MCF 10A (cell line): ENCODE measurements at places on chromosomes 5 and 9. TPM values are rescaled to one million over a fixed set of nuclear protein-coding genes. Genes with fewer than 3 reads are reported as not detected.

DNA sequence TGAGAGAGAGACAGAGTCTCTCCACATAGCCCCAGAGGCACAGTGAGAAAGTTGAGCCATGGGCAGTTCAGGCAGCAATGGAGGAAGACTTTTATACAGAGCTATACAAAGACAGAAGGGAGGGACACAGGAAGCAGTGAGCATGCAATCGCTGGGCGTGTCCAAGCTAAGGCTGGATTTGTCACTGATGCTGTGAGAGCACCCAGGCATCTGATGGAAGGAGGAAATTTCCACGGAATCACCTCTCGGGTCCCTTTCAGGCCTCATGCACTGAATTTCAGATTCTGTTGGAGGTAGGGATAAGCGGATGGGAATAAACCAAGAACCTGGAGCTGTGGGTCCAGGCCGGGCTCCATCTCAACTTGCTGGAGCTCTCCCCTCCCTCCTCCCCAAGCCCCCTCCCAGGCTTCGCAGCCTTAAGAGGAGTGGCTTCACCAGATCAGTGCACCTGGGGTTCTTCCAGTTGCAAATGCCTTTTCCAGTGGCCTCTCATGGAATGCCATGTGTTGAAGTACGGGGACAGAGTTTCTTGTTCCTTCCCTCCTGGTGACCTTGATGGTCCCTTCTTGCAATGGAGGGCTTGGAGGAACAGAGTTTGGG is 114.8 kb upstream of the ALDH1B1 start:
- H3K27me3 ChIP-seq = peaks cover 24% of the 10 kb centered on the region
- H3K36me3 ChIP-seq = no peaks in the 10 kb centered on the region
- no peaks in the 10 kb centered on the region for H3K4me1 ChIP-seq
- DNase-seq = no peak

DNA sequence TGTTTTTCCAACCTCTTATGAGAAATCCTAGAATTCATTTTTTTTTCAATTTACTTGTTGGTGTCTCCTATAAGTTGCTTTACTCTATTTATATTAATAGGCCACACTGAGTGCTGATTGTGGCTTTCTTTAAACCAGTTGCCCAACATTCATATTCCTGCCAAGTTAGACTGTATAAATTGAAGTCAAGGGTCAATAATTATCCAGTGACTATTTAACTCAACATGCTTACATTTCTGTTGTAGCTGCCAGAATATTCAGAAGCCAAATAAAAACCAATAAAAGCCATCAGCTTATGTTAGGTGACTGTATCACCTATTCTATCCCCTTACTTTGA is 169.0 kb downstream of the PTPRD start:
- H3K27me3 ChIP-seq = peaks cover 85% of the 10 kb centered on the region
- DNase-seq = no peak
- H3K4me3 ChIP-seq = no peak overlapping the region
- no peaks in the 10 kb centered on the region for H3K4me1 ChIP-seq
- H3K36me3 ChIP-seq = no peaks in the 10 kb centered on the region

DNA sequence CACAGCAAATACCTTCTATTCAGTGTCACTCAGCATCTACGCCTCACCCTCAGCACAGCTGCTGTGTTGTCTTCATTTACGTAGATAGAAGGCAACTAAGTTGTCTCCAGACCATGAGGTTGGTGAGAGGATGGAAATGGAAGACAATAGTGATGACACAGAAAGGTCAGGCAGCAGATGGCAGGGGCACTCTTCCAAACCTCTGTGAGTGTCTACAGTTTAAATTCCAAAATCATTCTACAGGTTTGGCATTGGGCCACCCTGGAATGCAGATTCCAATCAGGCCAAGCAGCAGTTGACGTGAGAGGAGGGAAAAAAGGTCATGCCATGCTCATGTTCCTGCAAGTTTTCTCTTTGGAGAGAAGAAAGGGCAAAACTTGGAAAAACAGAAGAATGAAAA is 68.7 kb upstream of the ADAMTSL1 start:
- H3K36me3 ChIP-seq = no peaks in the 10 kb centered on the region

GRCh38 chr9:111463048-111463447 is 21.1 kb downstream of the ECPAS start:
- H3K4me3 ChIP-seq = no peak overlapping the region
- H3K36me3 ChIP-seq = peaks cover 11% of the 10 kb centered on the region
- DNase-seq = no peak
- no peak overlapping the region for H3K27ac ChIP-seq
- peaks cover 6% of the 10 kb centered on the region for H3K4me1 ChIP-seq
- H3K27me3 ChIP-seq = no peaks in the 10 kb centered on the region

DNA sequence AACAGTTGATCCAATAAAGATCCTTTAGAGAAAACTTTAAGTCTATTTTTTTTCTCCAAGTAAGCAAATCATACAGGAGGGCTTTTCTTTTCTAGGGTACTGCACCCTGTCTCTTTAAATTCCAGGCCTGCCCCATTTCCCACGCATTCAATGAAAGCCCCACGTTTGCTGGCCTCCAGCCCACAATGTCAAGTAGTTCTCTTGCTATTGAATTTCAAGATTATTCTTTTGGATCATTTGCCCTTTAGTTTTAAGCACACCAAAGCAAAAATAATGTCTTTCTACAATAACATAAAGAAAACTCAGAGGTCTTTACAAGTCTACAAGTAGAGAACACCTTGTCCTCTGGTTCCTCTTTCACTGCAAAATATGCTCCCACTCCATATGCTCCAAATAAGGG is 15.6 kb downstream of the MLLT3 start:
- no peak overlapping the region for H3K27ac ChIP-seq
- peaks cover 58% of the 10 kb centered on the region for H3K27me3 ChIP-seq
- no peak for DNase-seq

DNA sequence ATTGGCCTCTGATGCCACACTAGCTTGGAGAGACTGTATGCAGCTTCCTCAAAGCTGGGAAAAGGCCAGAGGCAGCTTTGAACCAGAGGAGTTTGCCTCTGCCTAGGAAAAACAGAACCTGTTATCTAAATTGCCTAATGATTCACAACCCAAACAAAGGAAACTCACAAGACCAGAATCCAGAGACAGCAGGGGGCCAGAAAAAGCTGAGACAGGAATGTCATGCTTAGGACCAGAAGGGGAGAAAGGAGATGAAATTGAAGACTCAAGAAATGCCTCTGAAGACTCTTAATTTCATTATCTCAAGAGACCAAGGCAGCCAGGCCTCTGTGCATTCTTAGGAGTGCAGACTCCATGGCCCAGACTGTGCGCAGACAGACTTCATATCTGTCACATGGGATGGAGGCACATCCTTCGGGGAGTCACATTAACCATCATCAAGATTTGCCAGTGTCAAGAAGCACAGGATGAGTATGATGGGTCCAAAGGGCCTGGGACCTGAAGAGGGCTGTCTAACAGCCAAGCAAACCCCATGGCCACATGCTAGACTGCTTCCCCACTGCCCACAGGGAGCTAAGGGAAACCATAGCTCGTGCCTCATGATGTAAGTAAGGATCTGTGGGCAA is 57.3 kb downstream of the ARSB start:
- H3K4me1 ChIP-seq = no peaks in the 10 kb centered on the region
- H3K36me3 ChIP-seq = peaks cover 5% of the 10 kb centered on the region
- H3K4me3 ChIP-seq = no peak overlapping the region
- no peak overlapping the region for H3K27ac ChIP-seq
- H3K27me3 ChIP-seq = no peaks in the 10 kb centered on the region
- peak; percentile 5 for DNase-seq

DNA sequence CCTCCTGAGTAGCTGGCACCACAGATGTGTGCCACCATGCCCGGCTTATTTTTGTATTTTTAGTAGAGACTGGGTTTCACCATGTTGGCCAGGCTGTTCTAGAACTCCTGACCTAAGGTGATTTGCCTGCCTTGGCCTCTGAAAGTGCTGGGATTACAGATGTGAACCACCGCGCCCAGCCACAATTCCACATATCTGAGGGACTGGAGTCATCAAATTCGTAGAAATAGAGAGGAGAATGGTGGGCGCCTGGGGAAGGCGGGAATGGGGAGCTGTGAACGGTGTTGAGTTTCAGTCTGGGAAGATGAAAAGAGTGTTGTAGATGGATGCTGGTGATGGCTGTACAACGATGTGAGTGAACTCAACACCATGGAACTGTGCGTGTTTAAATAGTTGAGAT is 1.9 kb upstream of the ABO start:
- no peaks in the 10 kb centered on the region for H3K4me1 ChIP-seq
- H3K36me3 ChIP-seq = no peaks in the 10 kb centered on the region
- no peak for DNase-seq
- no peak overlapping the region for H3K4me3 ChIP-seq
- H3K27ac ChIP-seq = no peak overlapping the region
- H3K27me3 ChIP-seq = peaks cover 12% of the 10 kb centered on the region

DNA sequence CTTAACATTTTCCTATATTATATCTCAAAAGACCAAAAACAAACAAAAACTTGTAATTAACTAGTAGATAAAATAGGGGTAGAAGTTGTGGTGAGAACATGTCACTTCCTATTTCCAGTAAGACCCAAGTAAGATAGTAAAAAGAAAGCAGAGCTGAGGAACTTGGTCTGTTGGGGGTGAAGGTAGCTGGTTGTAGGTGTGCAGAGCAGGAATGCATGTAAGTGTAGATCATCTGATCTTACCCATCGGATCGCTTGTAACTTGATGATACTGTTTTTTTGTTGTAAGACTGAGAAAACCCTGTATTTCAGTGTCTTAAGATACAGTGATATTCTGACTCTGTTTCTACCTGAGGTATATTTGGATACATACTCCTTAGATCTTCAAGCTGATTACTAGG is 5.7 kb downstream of the SRP19 start:
- H3K27me3 ChIP-seq = no peaks in the 10 kb centered on the region
- no peak overlapping the region for H3K27ac ChIP-seq
- H3K4me1 ChIP-seq = peaks cover 13% of the 10 kb centered on the region
- no peak for DNase-seq

- H3K4me3 ChIP-seq = no peak overlapping the region
- H3K27me3 ChIP-seq = no peaks in the 10 kb centered on the region
- DNase-seq = no peak
- H3K27ac ChIP-seq = no peak overlapping the region
- H3K36me3 ChIP-seq = peaks cover 23% of the 10 kb centered on the region
- no peaks in the 10 kb centered on the region for H3K4me1 ChIP-seq
These were observed 31.2 kb downstream of the NANS start for GRCh38 chr9:98087420-98088354.

DNA sequence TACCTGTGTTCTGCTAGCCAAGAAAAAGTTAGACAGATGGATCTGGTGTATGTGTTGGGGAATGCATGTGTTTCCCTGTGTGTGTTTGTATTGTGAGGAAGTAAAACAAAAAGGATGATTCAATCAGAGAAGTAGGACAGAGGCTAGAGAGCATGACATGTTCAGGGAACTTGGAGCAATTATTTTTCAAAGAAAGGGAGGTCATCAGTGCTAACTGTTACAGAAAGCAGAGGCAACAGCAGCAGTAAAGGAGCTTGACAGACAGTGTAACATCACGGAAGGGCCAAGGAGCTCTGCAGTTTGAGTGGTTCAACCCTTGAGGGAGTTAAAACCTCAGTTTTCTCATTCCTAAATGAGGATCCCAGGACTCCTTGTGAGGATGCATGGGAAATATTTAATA is 13.2 kb downstream of the SPINK1 start:
- H3K4me1 ChIP-seq = peaks cover 4% of the 10 kb centered on the region
- H3K36me3 ChIP-seq = no peaks in the 10 kb centered on the region
- no peak overlapping the region for H3K27ac ChIP-seq

DNA sequence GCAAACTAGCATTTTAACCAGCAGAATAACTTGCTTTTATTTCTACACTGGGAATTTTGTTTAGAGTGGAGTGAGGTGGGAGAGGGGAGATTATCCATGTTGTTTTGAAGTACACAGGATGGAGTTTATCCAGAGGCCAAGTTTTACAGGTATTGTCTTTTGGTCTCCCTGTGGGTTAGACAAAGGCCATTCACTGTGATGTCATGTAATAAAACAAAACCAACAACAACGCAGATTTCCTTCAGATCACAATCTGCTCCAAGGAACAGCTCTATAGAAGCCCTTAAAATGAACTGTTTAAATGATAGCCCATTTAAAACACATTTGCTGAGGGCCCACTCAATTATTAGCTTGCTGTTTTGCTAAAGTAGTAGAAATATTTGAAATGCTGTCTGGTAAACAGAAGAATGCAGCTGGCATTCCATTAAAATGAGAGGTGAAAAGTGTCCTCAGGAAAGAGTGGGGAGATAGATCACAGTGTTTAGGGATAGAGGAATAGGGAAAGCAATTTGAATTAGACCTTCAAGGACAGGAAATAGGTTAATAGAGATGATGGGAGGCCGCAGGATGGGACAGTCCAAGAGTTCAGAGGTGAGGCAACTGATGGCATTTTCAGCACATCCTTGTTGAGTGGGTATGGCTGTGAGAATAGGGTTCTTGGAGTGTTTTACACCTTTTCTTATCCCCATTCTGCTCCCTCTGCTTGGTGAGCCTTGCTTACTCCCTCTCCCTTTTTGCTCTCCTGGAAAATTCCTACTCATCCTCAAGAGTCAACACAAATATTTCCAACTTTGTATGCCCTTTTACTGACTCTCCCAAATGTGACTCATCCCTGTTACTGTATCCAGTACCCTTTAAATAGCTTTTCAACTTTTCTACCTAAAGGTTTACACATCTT is 140.1 kb upstream of the NR3C1 start:
- H3K36me3 ChIP-seq = peaks cover 7% of the 10 kb centered on the region
- no peak overlapping the region for H3K4me3 ChIP-seq
- peak; percentile 70 for DNase-seq

DNA sequence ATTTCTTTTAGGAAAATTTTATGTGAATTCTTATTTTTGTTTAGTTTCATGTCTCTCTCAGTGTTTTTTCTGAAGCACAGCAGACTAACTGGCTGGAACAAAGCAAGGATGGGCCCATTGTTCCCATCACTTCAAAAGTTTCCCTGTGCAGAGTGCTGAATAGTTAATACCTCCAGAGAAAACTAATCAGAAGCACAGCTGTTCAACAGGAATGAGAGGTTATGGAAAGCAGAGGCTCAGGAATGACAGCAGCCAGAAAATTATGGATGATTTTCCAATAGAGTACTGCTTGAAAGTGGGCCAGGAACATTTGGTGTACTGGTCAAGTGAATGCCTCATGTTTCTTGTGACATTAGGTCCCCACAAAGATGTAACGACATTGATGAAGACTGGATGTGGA is 173.0 kb upstream of the TARS1 start:
- H3K4me3 ChIP-seq = no peak overlapping the region
- no peak overlapping the region for H3K27ac ChIP-seq
- H3K36me3 ChIP-seq = no peaks in the 10 kb centered on the region
- H3K4me1 ChIP-seq = peaks cover 17% of the 10 kb centered on the region
- DNase-seq = no peak

DNA sequence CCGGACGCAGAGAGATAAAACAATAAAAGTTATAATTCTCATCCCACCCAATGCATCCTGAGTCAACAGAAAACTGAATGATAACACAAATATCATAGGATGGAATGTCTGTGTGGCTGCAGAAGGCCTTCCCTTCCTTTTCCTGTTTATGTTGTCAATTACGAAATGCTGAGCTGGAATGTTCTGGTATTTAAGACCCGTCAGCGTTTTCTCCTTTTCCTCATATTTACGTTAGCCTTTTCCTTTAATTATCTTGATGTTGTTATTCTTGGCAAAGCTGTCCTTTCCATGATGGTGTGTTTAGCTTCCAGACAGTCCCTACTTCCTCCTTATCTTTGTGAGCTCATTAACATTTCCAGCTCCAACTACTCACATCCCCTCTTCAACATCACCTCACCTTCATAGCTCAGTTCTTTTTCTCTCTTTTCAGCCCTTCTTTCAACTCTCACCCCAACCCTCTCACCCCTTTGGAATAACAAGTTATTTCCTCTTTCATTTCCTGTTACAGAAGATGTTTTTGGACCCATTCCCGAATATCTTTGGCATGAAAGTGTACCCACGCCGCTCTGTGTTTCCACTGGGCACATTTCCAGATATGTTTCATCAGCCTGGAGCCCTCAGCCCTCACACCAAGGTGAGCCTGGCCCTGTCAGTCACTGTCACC is 221.6 kb downstream of the NR2F1-AS1 start:
- H3K36me3 ChIP-seq = peaks cover 6% of the 10 kb centered on the region
- peak; percentile 97 for DNase-seq

KLF4 gene
- total RNA-seq = 94.9 and 96.0 TPM in 2 replicates

CTXN3 gene
- total RNA-seq = not detected in 2 replicates

TMEM8B gene
- total RNA-seq = 4.6 and 7.0 TPM in 2 replicates

RLN1 gene
- total RNA-seq = not detected in 2 replicates

BAAT gene
- 0.14 and 0.15 TPM in 2 replicates for total RNA-seq
